Endothelial cell (in vitro differentiated cells): ENCODE measurements at places on chromosomes 1 and 21.

GRCh38 chr1:113416496-113416895 lies 26.2 kb downstream of the MAGI3 start:
- DNase-seq = no peak

- no peak for DNase-seq
Measured at GRCh38 chr21:38590449-38591217, 92.4 kb upstream of the ERG start.

DNA sequence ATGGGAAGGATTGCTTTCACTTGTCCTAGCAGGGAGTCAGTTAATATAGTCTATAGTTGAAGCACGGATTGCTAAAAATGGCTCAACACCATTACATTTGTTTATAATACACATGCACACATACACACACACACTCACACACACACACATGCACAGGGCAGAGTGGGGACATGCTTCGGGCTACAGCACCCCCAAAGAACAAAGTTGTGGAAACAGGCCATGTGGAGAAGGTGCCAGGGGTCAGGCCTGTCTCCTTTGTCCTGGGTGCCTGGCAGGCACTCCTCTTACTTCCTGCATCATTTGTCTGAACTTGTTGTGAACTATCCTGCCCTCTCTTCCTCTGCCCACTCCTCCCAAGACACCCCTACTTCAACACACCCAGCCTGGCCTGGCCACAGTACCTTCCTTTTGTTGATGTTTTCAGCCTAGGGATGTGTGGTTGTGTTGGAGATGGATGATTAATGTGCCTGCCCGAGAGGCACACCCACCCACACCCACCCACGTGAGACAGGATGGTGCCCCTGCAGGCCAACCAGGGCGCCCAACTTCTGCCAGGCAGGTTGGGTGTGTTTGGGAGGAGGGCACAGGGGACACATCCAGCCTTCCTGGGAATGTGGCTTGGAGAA lies 17.5 kb downstream of the RASSF5 start:
- DNase-seq = no peak

DNA sequence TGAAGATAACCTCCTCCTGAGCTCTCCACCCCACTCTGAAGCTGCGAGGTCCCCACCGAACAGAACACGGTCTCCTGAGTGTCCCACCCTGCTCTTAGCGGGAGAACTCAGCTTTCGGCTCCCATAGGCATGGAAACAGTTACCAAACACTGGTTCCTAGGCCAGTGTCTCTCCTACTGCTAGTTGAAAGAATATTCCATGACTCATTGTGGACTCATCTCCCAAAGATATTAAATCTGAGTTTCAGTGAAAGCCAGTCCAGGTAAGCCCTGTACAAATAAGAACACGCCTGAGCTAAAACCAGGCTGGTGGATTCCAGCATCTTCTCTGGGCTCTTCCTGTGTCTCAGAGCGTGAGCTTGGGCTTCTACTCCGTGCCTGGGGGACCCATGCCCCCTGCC lies 107.5 kb upstream of the CLDN14 start:
- no peak for DNase-seq

DNA sequence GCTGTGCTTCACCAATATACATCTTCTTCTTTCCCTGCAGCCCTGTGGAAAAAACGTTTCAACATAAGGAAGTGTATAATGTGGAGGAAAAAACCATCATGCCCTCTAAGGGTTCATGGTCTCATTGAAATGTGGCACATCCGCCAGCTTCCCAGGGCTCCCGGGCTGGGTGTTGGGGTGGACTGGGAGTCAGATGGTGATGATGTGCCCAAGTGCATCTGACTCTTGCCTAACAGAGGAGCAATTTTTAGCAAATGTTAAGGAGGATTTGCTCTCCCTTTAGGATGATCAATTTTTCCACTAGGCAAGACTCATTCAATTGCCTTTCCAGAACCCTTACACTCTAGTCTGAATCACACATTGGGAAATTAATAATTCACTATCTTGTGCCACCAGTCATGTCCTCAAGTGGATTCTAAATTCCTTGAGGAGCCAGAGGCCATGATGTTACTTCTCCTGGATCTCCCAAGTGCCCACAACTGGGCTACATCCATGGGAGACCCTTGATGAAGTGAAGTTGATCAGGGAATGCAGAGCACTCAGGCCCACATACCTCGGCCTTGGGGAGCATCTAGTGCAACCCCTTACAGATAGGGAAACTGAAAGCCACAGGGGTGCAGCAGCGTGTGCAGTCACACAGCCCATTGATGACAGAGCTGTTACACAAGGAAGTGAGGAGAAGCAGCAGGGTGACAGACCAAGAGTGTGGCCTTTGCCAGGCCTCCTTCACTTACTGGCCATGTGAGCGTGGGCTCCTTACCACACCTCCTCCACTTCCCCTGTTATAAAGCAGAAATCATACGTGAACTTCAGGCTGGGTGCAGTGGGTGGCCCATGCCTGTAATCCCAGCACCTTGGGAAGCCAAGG lies 100.0 kb upstream of the SLC44A3 start:
- DNase-seq = no peak

DNA sequence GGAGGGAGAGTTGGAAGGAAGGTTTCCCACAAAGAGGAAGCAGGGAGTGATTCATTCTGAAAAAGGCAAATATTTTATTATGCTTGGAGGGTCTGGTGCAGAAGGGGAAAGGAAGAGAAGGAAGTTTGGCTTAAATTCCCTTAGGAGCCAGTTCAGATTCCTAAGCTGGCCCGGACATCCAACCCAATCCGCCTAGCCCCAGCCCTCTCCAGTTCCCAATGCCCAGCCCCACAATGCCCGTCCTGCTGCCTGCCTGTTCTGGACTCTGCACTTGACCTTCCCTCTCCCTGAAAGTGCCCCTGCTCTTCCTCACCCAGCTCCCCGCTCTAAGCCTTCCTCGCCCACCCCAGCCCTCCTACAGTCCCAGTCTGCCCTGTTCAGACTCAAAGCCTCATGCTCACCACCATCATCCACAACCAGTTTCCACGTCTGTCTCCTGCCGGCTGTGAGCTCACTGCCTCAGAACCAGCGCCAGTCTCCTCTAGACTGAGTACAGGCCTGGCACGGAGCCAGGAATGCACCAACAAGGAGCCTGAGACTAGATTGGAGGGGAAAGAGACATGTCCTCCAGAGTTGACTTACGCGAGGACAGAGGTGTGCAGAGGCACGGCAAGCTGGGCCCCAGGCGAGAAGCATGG lies 18.9 kb downstream of the CAPN2 start:
- DNase-seq = no peak

- no peak for DNase-seq
Measured at GRCh38 chr21:25772686-25773085, 37.9 kb downstream of the GABPA start.

DNA sequence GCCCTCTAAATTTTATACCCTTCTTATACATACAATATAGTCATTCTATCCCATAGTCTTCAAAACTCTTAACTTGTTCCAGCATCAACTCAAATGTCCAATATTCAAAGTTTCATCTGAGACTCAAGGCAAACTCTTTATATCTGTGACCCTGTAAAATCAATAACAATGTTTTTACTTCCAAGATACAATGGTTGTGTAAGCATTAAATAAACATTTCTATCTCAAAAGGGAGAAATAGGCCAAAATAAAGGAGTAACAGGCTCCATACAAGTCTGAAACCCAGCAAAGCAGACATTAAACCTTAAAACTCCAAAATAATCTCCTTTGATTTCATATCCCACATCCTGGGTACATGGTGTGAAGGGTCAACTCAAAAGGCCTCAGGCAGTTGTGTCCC lies 1299.1 kb downstream of the MRPL39 start:
- DNase-seq = no peak

- no peak for DNase-seq
Measured at GRCh38 chr21:20874202-20874601, 124.0 kb upstream of the NCAM2 start.

GRCh38 chr1:170068923-170069322 lies 5.6 kb downstream of the KIFAP3 start:
- DNase-seq = no peak

GRCh38 chr1:171116676-171117075 lies 26.0 kb downstream of the FMO3 start:
- no peak for DNase-seq

DNA sequence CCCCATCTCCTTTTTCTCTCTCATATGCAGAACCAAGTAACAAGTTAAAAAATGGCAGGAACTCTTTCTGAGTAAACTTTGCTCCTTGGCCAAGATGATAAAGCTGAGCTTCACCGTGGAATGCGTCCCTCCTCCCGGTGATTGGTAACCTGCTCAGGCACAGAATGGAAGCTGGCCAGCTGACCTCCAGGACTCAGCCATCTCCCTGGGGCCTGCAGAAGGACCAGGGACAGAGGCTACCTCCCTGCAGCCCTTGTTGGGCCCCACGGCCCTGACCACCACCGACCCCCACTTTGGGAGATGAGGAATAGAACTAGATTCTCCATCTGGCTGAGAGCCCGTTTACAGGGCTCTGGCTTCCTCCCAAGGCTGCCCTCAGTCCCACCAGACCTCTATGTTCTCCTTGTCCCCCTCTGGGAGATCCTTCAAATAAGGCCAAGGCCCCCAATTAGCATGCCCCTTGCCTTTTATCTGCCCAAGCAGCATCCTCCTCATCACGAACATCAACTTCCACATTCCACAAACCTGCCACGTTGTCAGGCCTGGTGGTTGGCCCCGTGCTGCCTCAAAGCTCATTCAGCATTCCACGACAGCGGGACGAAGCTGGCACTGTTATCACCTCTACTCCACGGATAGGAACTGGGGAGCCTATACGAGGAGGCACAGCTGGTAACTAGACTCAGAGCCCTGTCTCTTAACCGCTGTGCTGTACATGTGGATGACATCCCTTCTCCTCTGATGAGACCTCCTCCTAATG lies 74.2 kb downstream of the CD34 start:
- DNase-seq = no peak

GRCh38 chr1:193077991-193078390 lies 18.6 kb downstream of the RO60 start:
- no peak for DNase-seq

DNA sequence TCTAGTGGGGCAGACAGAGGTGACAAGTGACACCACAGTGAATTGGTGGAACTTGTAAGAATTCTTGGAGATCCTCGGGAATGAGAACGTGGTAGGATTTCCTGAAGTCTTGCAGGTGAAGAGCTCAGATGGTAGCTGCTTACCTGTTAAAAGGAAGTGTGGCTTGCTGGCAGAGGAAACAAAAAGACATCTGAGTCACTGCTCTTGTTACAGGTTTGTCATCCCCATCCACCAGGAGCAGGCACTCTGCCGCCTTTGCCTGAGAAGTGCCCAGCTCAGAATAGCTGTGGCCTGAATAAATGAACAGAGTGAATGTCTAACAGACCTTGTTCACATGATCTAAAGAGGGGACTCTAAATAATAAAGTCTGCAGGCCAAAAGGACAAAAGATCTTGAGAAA lies 12.3 kb upstream of the ZSCAN20 start:
- no peak for DNase-seq

- peak; percentile 31 for DNase-seq
Measured at GRCh38 chr1:208235982-208236761, 8.0 kb downstream of the PLXNA2 start.

DNA sequence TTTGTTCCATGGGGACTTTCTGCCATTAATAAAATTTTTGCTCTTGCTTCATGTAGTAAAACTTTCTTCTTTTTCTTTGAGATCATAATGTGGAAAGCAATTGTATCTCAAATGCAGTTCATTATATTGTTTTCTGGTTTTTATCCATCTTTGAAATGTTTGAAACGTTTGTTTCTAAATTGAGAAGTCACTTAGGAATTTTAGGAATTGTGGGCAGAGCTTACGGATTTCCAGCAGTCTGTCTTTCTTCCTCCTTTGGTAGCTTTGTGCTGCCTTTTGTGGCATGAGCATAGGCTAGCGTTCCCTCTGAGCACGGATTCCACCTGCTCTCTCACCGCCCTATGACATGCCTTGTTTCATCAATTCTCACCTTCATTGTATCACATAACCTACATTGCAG lies 2.9 kb upstream of the ST6GALNAC5 start:
- no peak for DNase-seq

DNA sequence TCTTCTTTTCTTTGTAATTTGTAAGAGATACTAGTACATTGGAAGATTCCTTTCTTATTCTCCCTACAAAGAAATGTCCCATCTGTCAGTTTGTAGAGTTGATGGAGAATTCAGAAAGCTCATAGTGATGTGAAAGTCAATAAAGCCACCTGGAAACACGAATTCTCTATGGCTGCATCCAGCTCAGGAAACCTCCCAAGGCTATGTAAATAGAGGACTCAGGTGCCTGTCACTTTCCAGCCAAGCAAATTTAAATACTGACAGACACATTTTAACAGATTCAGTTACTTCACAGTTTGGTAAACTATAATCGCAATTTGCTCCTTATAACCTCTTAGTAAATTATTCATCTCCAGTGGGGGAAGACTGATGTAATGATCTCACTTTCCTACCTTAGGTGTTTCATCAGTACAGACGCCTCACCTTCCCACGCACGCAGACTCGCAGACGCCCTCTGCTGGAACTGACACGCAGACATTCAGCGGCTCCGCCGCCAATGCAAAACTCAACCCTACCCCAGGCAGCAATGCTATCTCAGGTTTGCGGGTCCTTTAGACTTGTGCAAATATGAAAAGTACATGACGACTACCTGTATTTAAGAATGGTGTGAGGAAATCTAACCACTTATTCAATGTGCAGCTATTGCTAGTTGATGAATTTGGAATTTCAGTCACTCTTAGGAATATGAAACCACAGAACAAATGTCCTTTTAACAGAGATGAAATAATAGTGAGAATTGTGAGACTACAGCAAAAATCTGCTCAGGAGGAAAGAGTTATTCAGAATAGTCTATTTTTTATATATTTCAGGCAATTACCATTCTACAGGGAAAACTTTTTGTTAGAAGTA lies 60.6 kb downstream of the PTPRC start:
- peak; percentile 72 for DNase-seq

DNA sequence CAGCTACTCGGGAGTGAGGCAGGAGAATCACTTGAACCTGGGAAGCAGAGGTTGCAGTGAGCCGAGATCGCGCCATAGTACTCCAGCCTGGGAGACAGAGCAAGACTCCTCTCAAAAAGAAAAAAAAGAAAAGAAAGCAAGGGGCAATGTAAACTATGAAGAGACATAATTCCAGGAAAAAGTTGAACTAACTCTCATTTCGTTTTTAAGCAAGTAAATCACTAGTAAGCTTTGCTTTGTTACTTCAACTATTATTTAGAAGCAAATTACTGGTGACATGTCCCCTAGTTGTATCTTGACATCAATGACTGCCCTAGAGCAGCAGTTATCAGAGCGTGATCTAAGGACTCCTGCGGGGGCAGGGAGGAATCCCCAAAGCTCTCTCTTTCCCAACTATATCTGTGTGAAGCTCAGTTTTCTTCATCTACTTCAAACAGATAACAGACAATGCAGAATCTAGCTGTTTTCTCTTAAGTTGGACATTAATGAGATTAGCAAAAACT lies 18.7 kb downstream of the CLSTN1 start:
- DNase-seq = no peak

DNA sequence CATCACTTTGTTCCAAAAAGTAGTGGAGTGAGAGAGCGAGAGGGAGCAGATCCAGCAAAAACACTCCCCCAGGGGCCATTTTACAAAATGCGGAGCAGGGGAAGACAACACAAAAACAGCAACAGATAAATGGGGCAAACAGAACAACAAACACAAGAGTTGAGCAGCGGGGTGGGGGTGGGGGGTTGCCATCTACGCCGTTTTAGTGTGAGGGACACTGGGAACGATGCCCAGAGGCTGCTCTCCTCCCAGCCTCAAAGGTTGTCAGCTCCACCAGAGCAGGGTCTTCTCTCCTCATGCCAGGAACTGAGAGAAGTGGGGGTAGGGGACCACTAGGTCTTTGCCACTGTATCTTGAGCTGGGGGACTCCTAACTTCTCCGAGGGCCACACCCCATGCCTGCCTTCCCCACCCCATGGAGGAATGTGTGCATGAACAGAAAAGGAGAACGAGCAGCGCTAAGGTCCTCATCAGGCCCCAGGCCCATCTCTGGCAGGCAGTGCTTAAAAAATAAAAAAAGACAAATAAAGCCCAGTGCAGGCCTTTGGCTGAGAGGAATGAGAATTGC lies 1.3 kb upstream of the PBXIP1 start:
- no peak for DNase-seq
